WTC11 (cell line): ENCODE measurements at places on chromosomes 11 and 22.

DNA sequence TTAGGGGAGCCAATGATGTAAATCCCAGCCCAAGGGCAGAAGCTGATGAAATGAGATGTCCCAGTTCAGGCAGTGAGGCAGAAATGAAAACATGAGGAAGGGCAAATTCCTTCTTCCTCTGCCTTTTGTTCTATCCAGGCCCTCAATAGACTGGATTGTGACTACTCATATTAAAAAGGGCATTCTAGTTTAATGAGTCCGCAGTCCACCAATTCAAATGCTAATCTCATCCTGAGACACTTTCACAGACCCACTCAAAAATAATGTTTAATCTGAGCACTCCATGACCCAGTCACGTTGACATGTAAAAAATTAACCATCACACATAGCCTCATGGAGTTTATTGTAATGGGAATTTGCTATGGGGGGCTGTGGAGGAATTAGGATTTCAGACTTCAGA lies 717.9 kb downstream of the OPCML start:
- H3K27me3 ChIP-seq = no peaks in the 10 kb centered on the region
- no peak overlapping the region for H3K4me3 ChIP-seq
- DNase-seq = no peak
- peaks cover 15% of the 10 kb centered on the region for H3K4me1 ChIP-seq
- no peak overlapping the region for H3K27ac ChIP-seq

DNA sequence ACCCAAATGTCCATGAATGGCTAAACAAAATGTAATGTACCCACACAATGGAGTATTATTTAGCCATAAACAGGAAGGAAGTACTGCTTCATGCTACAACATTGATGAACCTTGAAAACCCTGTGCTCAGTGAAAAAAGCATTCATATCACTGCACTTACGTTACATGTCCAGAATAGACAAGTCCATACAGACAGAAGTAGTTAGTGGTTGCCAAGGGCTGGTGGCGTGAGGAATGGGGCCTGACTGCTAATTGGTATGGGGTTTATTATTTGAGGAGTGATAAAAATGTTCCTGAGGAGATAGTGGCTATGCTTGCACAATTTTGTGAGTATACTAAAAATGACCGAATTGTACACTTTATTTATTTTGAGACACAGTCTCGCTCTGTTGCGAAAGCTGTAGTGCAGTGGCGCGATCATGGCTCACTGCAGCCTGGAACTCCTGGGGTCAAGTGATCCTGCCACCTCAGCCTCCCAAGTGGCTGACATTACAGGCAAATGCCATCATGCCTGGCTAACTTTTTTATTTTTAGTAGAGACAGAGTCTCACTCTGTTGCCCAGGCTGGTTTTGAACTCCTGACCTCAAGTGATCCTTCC lies 7.7 kb upstream of the SYVN1 start:
- H3K27ac ChIP-seq = no peak overlapping the region
- H3K4me1 ChIP-seq = no peaks in the 10 kb centered on the region
- no peak for DNase-seq
- peaks cover 16% of the 10 kb centered on the region for H3K27me3 ChIP-seq

DNA sequence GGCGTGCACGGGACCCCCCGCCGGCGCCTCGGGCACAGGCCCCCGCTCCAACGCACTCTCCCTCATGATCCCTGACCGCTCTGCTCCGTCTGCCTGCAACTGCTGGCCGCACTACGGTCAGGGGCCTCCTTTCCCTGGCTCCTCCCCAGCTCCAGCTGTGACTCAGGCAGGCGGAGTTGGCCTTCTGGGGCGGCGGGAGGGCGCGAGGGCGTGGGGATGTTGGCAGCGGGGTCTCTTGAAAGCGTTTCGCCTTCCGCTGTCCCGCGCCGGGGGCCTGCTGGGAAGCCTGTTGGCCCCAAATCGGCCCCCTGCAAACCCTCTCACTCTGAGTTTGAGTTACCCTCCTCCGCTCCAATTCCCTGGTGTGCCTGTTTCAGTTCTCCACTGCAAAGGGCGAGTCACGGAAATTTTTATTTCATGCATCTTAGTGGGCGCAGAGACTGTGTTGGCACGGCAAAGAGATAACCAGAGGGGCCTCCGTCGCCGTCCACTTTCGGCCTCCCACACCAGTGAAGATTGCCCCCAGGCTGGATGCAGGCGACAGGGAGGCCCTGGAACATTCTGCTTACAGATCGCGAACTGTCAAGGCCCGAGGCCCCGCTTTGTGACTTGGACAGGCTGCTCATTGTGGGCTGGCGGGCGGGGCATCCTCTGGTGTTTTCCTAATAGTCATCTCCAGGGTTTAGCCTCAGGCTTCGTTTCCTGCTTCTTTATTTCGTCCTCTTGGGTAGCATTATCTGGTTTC lies at the start of gene CAVIN3:
Gene CAVIN3, minus strand, starts transcription at position 91 of the 745 bp plus-strand sequence. Its CDS starts 25 bp downstream, at position 66.
- H3K4me1 ChIP-seq = peaks cover 59% of the 10 kb centered on the region
- no peaks in the 10 kb centered on the region for H3K36me3 ChIP-seq
- DNase-seq = peak; percentile 71
- H3K4me3 ChIP-seq = peak within 1 kb of the TSS; percentile 77
- peak within 1 kb of the TSS; percentile 92 for H3K27ac ChIP-seq
- peaks cover 16% of the 10 kb centered on the region for H3K27me3 ChIP-seq

DNA sequence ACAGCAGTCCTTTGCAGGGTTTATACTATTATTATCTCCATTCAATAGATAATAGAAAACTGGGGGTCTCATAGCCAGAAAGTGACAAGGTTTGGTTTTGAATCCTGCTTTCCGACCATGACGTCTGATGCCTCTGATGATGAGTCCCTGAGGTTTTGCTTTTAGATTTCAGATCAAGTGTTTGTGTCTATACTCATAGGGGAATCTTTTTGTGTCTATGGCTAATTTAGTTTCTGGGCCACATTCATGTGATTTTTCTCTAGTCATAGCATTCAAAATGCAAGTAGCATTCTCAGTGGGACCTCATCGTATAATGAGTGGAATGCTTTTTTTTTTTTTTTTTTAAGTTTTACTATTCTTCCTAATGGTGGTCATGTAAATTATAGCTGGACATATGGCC lies 72.9 kb downstream of the TNRC6B start:
- peaks cover 15% of the 10 kb centered on the region for H3K36me3 ChIP-seq
- no peaks in the 10 kb centered on the region for H3K27me3 ChIP-seq
- H3K4me3 ChIP-seq = no peak overlapping the region
- H3K4me1 ChIP-seq = peaks cover 36% of the 10 kb centered on the region
- no peak for DNase-seq

DNA sequence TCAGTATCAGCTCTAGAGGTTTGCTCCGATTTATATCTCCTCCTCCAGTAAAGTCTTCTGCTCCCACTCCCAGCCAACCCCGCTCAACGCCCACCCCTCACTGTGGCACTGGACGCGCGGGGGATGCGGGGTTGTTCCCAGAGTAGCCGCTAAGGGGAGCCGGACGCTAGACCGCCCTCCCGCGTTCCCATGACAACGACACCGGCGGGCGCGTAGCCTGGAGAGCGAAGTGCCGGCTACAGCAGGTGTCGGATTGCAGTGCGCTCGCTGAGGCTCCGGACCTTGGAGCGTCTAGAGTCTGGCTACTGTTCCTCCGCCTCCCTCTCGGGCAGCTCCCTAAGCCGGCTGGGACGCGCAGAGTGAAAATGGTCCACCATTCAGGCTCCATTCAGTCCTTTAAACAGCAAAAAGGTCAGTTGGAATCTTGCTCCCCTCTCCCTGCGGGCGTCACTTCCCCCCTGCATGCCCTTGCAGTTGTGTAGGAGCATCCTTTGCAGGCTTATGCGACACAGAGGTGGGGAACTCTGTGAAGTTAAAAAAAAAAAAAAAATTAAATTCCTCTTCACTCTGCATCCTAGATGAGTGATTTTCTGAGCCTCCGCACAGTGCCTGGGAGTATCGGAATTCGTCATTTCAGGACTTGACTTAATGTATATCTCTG lies at the start of gene ANO3:
Gene ANO3, plus strand, starts transcription at position 220 of the 661 bp plus-strand sequence. Its CDS starts 146 bp downstream, at position 366.
- peaks cover 53% of the 10 kb centered on the region for H3K4me1 ChIP-seq
- peak; percentile 95 for DNase-seq
- peak within 1 kb of the TSS; percentile 70; the same call in 1 of the 2 replicates for H3K27ac ChIP-seq
- peaks cover 10% of the 10 kb centered on the region; the same call in 1 of the 2 replicates for H3K27me3 ChIP-seq
- H3K36me3 ChIP-seq = no peaks in the 10 kb centered on the region

DNA sequence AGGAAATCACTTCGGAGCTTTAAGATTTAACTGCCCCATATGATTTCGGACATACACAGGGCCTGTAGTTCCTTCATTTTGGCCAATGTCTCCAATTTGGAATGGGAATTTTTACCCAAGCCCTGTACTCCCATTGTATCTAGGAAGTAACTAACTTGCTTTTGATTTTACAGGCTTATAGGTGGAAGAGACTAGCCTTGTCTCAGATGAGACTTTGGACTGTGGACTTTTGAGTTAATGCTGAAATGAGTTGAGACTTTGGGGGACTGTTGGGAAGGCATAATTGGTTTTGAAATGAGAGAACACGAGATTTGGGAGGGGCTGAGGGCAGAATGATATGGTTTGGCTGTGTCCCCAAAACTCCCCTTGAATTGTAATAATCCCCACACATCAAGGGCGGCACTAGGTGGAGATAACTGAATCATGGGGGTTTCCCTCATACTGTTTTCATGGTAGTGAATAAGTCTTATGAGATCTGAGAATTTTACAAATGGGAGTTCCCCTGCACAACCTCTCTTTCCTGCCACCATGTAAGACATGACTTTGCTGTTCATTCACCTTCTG lies 130.5 kb downstream of the LARGE1 start:
- H3K36me3 ChIP-seq = peaks cover 58% of the 10 kb centered on the region
- DNase-seq = no peak
- H3K27ac ChIP-seq = no peak overlapping the region
- no peak overlapping the region for H3K4me3 ChIP-seq
- H3K27me3 ChIP-seq = no peaks in the 10 kb centered on the region; the same call in 1 of the 2 replicates
